Globus pallidus (tissue), 1 donor: ENCODE measurements at places on chromosomes 3 and 15.
A peak's percentile ranks its signal among the peaks of the same experiment; 100 is the strongest.

GRCh38 chr15:33846862-33847261 is 121.4 kb upstream of the CHRM5 start:
- DNase-seq: no peak

DNA sequence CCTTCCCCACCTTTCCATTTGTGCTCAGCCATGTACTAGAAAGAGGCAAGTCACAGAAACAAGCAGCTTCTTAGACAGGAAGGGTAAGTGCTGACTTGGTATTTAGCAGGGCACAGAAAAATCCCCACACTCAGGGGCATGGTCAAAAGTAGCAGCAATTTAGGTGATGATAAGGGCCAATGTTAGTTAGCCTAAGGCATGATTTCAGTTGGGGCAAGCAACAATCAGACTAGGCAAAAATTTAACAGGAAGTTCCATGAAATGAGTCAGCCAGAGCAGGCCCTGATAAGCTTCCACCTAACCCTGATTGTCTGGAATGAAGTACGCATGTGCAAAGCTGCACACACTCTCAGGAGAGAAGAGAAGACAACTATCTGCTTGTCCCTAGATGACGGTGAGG is 423.4 kb upstream of the UBE2E2 start:
- no peak for DNase-seq

DNA sequence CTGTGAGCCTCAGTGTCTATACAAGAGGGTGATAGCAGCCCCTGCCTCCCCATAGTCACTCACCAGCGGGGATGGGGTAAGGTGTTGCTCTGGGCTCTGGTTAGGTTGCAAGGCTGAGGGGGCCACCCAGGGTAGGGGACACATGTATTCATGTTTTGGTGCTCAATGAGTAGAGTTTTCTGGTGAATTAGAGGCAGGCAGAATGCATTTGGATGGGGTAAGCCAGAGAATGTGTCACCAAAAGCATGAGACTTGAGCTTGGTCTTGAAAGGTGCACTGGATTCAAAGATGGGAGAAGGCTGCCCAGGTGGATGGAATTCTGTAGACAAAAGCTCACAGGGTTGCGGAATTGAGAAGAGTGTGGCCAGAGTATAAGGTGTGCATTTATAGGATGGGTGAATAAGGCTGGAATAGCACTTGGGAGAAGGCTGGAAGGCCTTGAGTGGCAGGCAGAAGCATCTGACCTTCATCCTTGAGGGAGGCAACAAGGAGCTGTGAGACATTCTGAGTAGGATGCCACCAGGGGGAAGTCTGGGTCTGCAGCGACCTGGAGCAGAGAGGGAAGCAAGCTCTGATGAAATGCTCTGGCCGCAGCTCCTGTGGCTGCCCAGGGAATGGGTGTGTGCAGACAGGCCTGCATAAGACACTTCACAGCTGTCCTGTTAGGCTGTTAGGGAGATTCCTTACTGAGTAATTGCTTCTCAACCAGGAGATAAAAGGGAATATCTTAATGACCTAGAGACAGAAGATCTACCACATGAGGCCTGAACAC is 149.6 kb downstream of the CHDH start:
- DNase-seq: peak; percentile 17

GRCh38 chr3:37531066-37531720 is 330.5 kb upstream of the CTDSPL start:
- no peak for DNase-seq

- no peak for DNase-seq
Observed at GRCh38 chr3:107600780-107601179, 78.0 kb downstream of the BBX start.

GRCh38 chr15:58519516-58519915 is 87.7 kb downstream of the LIPC start:
- DNase-seq: no peak

DNA sequence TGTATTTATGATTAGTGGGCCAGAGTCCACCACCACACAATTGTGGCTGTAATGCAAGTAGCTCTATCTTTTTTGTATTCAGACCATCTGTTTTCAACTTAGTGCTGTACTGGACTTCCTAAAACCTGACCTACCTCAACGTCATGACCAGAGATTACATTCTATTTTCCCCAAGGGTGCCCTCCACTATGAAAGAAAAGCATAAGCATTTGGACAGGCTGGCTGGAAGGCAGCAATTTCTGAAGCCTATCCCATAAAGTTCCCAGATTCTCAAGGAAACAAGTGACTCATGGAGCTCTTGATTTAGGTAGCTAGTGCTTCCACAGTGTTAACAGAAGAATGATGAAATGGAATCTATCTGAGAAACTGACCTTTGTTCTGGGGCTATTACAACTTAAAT is 75.8 kb downstream of the COL8A1 start:
- no peak for DNase-seq

DNA sequence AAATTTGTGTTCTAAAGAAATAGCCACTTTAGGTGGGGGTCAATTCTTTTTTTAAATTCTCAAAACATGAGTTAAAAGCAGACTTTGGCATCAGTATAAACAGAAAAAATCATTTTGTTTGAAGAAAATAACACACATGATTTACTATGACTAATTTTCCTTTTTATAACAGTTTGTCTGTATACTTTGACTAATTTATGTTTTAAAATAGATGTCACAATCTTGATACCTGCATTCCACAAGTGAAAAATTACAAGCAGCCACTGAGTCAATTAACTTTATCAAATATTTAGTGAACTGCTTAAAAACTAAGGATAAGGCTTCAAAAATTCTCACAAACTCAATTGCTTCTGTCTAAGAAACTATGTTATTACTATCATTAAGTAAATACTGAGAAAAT is 235.0 kb downstream of the TBC1D5 start:
- DNase-seq: no peak

DNA sequence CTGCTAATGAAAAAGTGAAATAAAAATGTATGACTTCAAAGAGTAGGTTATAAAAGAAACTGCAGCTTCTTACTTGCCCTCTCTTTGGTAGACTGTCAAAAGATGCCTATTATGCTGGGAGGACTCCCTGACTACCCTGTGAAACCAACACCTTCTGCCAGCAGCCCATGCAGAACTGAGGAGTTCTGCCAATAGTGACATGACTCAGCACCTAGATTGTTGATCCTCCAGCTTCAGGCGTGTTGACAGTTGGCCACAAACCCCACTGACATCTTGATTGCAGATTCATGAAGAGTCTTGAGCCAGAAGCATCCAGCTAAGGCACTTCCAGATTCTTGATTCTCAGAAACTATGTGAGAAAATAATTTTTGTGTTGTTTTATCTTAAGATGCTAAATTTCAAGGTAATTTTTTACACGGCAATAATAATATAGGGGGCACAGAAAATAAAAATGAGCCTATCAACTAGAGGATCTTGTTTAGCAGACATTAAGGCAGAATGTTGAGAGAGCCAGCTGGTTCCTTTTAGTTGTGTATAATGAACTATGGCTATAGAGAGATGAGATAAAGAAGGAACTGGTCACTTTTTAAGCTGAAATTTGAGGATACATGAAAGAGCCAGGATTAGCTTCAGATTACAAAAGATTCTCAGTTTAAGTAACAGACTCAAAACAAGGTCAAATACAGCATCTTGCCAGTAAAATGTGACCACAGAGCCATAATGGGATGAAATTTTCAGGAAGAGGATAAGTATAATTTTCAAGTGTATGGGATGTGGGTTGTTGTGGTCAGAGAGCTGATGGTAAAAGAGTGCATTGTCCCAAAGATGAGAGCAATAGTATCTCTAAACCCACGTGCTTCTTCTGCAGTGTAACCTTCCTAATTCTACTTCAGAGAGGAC is 588.7 kb upstream of the CBLB start:
- peak; percentile 23 for DNase-seq

GRCh38 chr15:99436542-99437314 is 129.1 kb upstream of the MEF2A start:
- DNase-seq: no peak

DNA sequence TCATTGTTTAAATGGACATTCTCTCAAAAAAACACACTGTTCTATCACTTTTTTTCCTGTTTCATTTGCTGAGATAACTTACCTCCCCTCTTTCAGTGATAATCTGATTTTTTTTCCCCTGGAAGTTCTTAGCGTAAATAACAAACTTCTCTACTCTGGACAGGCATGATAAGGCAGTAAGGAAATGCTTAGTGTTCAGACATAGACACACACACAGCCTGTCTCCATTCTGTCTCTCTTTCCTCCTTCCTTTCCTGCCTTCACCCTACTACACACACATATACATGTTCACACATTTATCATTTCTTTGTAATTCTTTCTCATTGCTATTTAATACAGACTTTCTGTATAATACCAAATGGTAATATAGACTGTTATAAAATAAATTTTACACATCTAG is 470.8 kb upstream of the ROBO1 start:
- no peak for DNase-seq

DNA sequence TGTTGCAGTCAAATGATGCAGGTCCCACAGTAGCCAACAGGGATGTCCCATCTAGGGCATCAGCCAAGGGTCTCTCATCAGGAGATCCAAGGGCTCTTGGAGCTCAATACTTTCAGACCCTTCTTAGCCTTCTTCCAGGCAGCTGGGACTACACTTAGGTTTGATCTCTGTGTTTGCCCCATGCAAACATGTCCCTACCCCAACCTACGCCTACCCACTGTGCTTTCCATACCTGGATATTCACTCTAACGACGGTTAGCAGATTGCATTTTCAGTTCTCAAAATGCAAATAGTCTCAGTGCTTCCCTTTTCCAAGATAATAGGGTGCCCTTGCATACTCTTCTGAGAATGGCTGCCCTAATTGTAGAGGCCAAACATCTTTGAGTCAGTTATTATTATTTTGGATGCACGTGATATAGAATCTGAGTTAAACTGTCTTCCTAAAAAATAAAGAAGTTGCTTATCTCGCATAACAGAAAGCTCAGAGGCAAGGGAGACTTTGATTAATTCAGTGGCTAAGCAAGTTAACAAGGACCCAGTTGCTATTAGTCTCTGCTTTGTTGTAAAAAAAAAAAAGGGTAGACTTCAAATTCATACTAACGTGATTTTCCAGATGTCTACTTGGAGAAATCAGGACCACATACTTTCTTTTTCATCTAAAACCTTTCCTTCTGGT is 1.0 kb upstream of the CEP70 start:
- no peak for DNase-seq

DNA sequence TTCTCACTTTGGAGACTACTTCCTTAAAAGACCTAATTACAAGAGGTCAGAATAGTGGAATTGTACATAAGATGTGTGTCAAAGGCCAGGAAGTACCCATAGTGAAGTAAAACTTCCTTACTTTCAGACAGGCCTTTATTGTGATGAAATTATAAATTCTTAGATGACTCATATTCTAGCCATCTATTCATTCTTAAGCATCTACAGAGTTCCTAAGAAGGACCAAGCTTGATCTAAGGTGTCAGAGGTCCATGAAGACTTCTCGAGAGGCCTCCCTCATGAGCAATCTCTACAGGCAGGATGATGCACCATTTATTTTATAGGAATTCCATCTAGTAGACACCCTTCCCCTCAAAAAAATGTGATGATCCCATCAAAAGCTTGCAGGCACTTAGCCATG is 493.3 kb downstream of the MAGI1 start:
- no peak for DNase-seq

GRCh38 chr3:54294214-54294613 is 171.9 kb downstream of the CACNA2D3 start:
- DNase-seq: no peak
